ENCODE measurements at places on chromosomes 4 and X.

DNA sequence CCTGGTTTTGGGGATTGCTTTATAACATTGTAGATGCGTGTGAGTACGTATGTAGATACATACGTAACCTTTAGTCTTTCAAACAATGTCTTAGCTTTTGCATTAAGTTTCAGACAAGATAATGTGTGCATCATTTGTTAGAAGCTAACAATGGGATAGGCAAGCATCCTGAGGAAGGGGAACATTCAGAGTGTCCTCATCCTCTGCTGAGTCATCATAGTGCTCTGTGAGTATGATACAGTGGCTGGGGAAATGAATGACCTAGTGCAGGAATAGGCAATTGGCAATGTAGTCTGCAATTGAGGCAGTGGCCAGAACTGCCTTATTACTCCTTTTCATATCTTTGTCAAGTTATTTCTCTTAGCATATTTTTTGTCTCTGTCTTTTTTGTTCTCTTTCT is 7.3 kb downstream of the NAP1L5 start:
- DNase-seq, result no peak

- no peak for DNase-seq
These were observed 239.4 kb downstream of the SPATA18 start for GRCh38 chr4:52290466-52290865.

GRCh38 chrX:22366906-22367305 is 94.2 kb downstream of the CBLL2 start:
- DNase-seq, result no peak

DNA sequence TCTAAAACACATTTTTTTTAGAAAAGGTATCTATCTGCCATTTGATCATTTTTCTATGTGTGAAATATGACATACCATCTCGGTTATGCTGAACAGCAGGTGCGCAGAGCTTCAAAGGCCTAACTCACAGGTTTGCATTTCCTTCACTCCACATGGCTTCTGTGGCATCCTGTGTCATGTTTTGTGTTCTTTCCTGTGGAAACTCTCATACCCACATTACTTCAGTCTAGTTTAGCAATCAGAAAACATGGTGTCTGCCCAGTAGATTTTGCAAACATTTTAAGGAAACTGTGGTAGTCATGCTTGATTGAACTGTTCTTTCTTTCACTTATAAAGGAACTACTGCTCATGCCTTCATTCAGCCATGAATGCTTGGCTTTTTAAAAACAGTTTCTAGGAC is 11.3 kb upstream of the ARAP2 start:
- DNase-seq, result peak; percentile 45

DNA sequence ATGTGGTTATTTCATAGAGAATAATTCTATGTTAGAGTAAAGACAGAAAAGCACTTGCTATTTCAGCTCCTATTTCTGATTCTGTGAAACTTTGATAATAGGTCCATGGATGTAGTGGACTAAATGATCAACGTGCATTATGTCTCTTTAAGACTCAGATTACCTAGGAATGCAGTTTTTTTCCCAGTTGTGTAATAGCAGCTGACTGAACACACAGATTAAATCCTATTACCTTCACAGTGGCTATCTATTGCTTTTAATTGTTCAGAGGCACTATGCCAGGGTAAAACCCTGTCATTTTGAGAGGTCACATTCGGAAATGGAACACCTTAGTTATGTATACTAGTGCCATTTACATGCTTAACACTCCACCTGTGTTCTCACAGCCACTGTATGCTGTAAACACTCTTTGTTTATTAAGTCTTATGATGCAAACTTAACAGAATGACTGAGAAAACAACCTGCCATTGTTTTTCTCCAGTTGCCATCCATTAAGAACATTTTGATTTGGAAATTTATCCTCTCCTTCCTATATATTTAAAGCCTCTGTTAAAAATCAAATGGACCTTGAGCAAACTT is 70.5 kb downstream of the HPGD start:
- DNase-seq, result no peak

GRCh38 chr4:93317561-93317960 is 511.0 kb upstream of the ATOH1 start:
- no peak for DNase-seq

DNA sequence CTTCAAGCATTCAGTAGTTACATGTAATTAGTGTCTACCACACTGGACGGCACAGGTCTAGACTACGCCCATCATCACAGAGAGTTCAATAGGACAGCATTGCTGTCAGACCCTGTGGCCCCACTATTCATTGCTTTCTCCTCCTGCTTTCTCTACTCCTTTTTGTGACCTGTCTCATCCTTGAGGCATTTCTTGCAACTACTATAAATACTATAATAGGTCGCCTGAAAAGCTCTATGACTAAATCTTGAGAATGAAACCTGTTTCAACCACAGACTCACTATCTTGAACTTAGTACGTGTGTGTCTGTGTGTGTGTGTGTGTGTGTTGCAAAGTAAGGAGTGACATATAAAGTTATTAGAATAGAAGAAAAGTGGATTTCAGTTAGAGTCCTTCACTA is 252.9 kb upstream of the KLF3 start:
- DNase-seq, result no peak

DNA sequence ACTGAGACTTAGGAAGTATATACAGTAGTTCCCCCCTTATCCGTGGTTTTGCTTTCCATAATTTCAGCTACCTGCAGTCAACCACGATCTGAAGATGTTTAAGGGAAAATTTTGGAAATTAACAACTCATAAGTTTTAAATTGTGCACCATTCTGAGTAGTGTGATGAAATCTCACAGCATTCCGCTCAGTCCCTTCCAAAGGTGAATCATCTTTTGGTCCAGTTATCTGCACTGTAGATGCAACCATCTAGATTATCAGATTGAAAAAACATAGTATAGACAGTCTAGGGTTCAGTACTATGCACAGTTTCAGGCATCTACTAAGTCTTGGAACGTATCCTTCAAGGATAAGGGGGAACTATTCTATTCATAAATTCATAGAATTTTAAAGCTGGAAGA is 109.0 kb downstream of the ANXA3 start:
- DNase-seq, result no peak

GRCh38 chr4:38664706-38665401 is 855 bp downstream of the KLF3 start:
- peak; percentile 23 for DNase-seq

DNA sequence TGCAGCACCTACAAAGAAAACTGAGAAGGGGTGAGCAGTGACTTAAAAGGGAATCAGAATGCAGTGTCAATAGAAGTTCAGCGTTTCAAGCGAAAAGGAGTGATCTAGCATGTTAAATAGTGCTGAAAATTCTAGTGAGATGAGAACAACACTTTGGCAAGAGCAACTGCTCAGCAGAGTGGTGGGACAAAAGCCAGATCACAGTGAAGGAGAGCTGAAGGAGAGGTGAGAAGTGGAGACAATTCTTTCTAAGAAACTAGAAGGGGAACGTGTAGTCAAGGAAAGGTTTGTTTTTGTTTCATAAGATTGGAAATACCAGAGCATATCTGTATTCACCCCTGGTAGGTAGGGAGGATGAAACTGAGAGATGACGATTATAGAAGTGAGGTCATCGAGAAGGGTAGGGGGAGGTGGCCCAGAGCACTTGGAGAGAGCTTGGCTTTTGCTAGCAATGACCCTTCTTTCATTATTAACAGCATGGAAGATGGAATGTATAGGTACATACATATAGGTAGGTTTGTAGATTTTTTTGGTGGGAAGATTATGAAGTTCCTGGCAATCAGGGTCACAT is 33.7 kb downstream of the SRPX2 start:
- DNase-seq, result no peak

GRCh38 chr4:140109737-140110136 is 44.2 kb downstream of the MAML3 start:
- DNase-seq, result no peak

- no peak for DNase-seq
These were observed 84.0 kb downstream of the NAA11 start for GRCh38 chr4:79241846-79242245.

GRCh38 chr4:56288663-56289062 is 98.6 kb downstream of the AASDH start:
- DNase-seq, result no peak

DNA sequence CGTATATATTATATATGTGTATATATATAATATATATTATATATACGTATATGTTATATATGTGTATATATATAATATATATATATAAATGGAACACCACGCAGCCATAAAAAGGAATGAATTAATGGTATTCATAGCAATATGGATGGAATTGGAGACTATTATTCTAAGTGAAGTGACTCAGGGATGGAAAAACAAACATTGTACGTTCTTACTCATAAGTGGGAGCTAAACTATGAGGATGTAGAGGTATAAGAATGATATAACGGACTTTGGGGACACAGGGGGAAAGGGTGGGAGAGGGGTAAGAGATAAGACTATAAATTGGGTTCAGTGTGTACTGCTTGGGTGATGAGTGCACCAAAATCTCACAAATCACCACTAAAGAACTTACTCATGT is 1388.9 kb downstream of the C4orf33 start:
- DNase-seq, result no peak

GRCh38 chr4:138404251-138404650 is 162.1 kb upstream of the SLC7A11 start:
- no peak for DNase-seq

GRCh38 chrX:87755493-87755892 is 237.9 kb downstream of the KLHL4 start:
- no peak for DNase-seq

DNA sequence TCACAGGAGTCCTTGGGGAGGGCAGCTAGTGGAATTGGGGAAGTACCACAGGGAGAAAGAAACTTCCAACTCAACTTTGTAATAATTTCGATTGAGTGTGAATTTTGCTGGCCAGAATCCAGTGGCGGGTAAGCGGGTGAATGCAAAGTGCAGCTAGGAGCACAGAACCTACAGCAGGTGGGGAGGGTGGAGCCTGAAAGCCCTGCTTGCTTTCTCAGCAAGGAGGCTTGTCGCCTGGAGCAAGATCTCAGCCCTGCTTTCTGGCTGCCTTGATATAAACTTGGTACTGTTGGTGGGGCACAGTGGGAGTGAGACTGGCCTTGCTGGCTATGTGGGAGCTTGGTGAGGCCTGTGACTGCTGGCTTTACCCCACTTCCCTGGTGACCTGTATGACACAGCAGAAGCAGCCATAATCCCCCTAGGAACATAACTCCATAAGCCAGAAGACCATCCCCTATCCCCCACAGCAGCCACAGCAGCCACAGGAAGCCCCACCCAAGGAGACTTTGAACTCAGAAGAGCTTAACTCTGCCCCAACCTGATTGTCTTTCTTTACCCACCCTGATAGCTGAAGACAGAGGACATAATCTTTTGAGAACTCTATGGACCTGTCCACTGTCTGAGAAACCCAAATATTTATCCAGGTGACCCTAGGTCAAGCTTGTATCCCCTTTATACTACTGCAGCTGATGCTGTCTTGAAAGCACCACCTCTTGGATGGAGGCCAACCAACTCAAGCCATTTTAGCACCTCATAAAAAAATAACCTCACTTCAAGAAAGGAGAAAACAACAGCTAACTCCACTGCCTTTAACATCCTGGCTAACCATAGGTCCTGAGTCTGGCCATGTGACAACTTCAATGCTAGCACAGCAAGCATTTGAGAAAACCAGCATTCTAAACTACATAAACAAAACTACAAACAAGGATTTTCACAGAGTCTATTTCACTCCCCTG is 87.2 kb upstream of the PDE5A start:
- DNase-seq, result no peak

DNA sequence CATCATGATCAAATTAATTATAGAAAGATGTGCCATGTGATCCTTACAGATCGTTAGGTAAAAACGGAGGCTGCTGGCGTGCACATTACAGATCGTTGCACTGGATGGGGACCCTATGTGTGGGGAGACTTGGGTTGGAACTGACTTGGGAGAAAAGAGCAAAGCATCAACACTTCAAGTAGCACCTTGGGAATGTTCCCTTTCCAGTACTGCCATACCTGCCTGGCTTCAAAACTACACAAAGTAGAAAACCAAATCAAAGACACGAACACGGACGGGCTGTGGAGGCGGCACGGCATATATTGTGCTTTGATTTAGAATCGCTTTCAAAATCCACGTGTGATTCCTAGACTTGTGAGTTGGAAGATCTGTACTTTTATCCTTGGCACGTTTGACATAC is 898 bp downstream of the CMC4 start:
- DNase-seq, result no peak

GRCh38 chr4:108168160-108168670 is 517 bp downstream of the LEF1 start:
- no peak for DNase-seq

DNA sequence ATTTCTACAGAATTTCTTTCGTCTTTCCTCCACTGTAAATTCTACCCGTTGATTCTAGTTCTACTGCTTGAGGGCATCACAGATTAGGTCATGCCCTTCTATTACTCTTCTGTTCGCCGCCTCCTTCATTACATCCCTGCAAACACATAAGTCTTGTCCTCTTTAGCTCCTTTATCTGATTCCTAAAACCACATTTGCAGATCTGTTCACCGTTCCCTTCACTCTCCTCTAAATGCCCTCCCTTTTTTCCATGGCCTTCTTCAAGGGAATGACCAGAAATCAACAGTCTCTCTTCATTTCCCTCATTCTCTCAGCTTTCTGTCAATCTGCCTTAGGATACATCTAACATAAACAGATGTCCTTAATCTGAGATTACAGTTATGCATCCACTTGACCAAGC is 43.1 kb downstream of the BTC start:
- DNase-seq, result no peak

- peak; percentile 10 for DNase-seq
These were observed 60.8 kb downstream of the ZNF732 start for GRCh38 chr4:244471-244870.

GRCh38 chr4:40247350-40247749 is 50.5 kb downstream of the RHOH start:
- no peak for DNase-seq

DNA sequence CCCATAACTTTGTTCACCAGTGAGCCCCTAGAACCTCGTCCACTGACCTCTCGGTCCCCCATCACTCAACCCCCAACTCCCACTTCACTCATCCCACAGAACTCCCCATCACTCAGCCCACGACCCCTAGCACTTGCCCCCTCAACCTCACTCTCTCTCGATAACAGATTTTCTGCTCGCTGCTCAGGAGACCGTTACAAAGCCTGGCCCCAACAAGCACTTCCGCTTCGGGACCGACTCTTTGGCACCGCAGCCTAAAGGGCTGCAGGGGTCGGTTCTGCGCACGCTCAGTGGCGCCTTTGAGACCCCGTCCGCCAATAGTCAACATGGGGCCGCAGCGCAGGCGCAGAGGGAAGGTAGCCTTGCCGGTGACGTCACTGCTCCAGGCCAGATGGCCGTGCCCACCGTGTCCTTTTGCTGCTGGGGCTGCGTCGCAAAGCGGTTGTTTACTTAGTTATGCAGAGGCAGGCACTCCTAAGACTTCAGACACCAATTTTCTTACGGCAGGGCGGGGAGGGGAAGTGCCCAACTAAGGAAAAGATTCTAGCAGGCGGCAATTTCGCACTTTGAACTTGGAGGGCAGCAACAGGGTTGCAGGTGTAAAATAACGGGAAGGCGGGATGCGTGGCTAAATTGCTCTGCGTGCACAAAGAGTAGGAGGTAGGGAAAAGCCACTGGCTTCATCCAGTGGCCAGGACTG is at the start of gene ZNF182:
ZNF182 (minus strand) TSS at position 232 of the 700 bp plus-strand sequence. CDS start 1,380 bp downstream, outside the sequence.
- DNase-seq, result peak; percentile 87

DNA sequence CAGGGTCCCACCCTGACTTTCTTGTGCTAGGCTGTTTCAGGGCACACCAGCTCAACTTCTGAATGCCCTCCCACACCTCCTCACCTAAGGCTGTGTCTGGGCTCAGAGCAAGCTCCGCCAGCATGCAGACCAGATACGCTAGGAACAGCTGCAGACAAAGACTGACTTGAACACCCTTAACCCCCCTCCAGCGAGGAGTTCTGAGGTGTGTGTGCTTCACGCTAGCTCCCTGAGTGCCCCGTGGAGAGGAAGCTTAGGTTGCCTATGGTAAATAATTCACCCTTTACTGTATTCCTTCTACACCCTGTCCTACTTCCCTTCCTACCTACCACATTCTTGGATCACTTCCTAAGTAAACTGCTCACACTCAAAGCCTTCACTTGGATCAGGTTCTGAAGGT is 115.0 kb downstream of the VCX3B start:
- no peak for DNase-seq

Data from activated CD8-positive, alpha-beta memory T cell treated with anti-CD3 and anti-CD28 coated beads for 1 hour (primary cell).